ENCODE measurements at places on chromosomes 5 and 9.

- DNase-seq, result peak; percentile 42
Measured at GRCh38 chr5:119269061-119269944, 86.5 kb upstream of the TNFAIP8 start.

DNA sequence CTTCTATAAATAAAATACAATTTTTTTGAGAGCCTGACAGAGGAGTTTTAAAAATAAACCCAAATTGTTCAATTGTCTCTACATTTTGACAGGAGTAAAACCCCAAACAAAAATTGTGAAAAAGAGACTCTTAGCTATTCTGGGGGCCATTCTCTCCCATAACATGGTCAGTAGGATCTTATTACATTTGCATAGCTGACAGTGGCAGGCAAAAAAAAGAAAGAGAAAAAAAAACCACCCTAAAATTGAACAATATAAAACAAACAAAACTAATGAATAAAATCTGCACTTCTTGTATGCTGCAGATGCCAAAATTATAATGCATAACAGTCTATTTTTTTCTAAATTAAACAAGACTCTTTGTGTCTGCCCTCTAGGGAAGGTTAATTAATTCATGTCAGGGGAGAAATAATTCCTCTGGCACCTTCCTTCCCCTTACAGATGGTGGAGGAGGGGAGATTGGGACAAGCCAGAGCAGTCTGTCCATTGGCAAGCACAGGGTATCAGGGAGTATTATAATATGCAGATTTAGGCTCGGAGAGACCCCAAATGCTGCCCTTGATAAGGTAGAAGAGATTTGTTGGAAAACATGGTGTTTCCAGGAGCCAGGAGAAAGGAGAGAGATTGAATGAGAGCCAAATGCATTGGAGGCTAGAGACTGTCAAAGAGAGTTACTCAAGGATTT lies 79.7 kb upstream of the CDH6 start:
- DNase-seq, result no peak

- no peak for DNase-seq
Measured at GRCh38 chr9:97502222-97502983, 937 bp downstream of the TMOD1 start.

DNA sequence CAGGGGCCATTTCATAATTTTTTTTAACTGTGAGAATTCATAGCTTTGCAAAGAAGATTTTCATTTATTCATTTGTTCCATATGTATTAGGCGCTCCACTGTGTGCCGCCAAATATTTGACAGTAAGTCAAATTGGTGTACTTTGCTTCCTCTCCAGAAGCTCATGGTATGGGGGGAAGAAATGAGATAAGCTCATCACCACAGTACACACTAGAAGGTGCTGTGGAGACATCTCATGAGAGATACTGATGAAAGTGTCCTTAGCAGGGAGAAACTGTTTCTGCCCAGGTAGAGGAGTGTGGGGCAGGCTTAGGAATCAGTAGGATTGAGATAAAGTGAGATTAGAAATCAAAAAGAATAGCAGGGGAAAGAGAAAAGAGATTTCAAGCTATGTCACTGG lies 136.2 kb downstream of the CDH6 start:
- DNase-seq, result no peak

- DNase-seq, result peak; percentile 100
Measured at GRCh38 chr9:107274953-107275422, 8.1 kb upstream of the RAD23B start.

DNA sequence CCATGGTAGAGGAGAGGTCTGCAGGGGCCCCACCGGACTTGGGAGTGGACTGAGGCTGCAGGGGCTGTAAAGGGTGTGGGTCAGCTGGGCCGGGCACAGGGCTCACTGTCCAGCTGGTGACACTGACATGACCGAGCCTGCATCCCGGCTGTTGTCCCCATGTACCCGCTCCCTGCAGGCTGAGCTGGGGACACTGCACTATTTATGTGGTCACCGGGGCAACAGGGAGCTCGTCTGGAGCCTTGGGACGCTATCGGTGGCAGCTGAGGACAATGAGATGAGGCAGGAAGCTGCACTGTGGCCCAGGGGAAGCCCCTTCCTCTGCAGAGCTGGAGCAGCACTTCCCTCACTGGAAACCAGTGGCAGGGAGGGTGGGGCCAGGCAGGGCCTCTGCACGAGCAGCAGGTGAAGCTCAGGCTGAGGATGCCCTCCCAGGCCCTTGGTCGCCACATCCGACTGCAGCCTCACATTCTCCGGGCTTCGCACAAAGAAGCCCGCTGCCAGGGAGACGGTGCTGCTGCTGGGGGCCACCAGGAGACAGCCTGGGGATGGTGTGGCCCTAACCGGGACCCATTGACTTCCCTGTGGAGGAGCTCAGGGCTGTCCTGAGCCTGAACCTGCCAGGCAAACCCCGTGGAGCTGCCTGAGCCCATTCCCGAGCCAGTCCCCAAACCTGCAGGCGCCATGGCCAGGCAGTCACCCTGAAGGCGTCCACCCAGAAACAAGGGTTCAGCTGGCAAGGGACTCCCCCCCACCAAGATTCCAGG lies 26.4 kb downstream of the ZDHHC11B start:
- DNase-seq, result no peak

GRCh38 chr5:96716716-96717115 lies 54.5 kb downstream of the CAST start:
- no peak for DNase-seq

DNA sequence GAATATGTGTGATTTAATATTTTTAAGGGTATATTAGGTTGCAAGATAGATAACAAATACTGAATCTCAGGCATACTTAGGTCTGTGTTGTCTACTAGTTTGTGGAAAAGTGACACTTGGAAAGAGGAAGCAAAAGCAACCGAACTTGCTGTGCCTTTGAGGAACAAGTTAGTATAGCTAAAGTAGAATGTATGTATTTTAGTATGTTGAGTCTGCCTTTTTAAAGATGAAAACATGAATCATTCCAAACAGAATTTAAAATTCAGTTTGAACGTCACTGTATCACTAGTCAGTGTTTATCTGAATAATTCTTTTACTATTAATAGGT lies 12.9 kb downstream of the TLE4 start:
- DNase-seq, result no peak

DNA sequence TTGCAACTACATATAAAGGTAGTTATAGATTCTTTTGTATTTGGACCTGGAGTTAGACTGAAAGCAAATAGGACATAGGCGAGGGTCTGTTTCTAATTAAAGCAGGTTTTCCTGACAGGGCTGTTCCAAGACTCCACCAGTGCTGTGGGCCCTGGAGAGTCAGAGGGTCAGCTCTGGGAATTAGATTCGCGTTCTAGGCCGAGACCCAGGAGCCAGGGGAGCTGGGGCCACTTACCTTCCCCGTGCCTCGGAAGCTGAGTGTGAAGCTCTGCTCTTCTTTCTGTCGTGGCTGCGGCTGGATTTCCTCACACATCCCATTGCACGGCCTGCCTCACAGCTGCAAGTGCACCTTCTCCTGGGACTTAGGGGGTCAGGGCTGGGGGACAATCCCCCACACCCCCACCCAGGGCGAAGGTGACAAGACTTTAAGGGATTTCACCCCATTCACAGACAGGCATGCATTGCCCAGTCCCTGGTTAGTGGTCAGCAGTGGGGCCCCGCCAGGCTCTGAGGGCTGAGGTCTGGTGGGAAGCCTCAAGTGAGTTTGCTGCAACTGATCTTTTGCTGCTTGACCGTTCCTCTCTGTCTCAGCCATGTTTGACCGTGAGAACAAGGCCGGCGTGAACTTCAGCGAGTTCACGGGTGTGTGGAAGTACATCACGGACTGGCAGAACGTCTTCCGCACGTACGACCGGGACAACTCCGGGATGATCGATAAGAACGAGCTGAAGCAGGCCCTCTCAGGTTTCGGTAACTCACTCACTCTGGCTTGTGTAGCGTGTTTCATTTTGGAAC lies 15.3 kb upstream of the AHRR start:
- DNase-seq, result no peak

DNA sequence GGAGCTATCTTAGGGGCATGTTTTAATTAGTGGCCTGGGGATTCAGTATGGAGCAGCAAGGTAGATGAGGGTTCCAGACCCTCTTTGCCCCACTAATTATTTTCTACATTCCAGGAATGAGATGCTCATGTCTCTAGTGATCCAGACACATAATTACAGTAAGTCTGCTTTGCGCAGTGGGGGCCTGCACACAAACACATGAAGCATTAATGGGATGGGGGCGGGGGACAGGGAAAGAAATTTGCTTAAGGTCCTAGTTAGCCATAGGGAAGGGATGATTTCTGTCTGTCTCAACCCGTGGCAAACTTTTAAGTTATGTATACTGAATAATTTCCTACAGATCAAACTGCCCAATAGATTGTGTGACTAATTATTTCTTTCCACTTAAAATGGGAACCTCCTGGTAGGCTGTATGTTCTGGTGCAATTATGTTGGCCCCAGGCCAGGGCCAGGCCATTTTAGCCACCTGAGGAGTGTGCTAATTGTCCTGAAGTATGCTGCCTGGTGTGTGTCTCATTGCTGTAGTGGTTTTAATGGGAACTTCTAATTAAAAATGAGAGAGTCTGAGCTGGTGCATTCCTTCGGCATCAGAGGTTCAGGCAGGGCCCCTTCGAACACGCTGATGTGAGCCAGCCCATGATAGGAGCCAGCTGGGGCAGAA lies 134.4 kb downstream of the PTTG1 start:
- no peak for DNase-seq

DNA sequence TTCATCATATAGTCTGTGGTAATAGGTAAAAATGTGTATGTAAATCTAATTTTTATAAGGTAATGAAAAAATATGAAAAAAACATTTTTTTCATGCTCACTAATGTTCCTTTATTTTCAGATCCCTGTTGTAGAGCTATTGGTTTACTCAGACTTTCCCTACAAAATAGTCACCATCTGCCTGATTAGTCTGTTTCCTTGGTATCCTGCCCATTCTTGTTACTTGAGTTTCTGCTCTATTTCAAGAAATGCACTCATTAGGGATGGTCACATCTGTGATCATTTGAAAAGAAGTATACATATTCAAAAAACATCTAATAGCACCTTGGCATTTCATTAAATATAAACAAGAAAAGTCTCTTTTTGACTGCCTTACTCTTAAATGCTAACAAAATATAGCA lies 21.6 kb upstream of the RASA1 start:
- no peak for DNase-seq

DNA sequence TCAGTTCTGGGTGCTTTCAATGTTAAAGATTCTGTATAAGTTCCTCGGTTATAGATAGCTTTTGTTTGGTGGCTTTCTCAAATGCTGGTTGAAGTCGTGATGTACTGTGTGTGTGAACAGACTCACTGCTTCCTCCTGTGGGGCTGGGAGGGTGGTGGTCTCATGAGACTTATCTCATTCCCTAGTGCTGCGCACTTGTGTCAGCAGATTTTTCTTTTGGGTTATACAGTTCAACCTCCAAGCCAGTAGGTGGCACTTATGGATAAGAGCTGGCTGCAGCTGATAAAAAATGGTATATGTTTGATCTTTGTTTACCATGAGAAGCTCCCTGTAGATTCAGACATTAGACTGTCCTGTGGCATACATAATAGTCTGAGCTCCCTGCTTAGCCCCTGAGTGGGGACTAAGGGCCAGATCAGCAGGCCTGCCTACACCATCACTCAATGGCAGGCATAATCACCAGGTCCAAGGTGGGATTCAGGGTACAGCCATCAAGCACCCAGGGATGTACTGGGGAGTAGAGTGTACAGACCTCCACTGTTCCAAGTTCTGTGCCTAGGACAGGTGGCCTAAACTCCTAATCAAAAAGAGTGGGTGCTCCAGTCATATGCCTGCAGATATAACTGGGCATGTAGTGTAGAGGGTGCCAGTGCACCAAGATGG lies 174.2 kb downstream of the OXCT1 start:
- DNase-seq, result peak; percentile 8

- no peak for DNase-seq
Measured at GRCh38 chr9:102569436-102569835, 425.7 kb upstream of the CYLC2 start.

DNA sequence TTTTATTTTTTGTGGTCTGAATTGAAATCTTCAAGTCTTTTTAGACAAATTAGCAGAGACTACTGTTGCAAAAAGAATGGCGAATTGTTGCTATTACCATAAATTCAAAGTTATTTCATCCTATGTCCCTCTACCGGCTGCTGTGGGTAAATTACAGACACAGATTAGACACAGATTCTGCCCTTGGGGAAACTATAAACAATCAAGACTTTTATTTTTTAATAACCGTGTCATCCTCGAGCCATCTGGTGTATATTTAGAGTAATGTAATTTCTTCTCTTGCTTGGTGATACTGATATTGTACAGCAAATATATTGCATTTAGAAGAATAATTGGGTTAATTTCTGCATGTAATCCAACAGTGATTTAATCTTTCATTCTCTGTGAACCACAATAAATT lies 228.0 kb upstream of the ADAMTSL1 start:
- no peak for DNase-seq

DNA sequence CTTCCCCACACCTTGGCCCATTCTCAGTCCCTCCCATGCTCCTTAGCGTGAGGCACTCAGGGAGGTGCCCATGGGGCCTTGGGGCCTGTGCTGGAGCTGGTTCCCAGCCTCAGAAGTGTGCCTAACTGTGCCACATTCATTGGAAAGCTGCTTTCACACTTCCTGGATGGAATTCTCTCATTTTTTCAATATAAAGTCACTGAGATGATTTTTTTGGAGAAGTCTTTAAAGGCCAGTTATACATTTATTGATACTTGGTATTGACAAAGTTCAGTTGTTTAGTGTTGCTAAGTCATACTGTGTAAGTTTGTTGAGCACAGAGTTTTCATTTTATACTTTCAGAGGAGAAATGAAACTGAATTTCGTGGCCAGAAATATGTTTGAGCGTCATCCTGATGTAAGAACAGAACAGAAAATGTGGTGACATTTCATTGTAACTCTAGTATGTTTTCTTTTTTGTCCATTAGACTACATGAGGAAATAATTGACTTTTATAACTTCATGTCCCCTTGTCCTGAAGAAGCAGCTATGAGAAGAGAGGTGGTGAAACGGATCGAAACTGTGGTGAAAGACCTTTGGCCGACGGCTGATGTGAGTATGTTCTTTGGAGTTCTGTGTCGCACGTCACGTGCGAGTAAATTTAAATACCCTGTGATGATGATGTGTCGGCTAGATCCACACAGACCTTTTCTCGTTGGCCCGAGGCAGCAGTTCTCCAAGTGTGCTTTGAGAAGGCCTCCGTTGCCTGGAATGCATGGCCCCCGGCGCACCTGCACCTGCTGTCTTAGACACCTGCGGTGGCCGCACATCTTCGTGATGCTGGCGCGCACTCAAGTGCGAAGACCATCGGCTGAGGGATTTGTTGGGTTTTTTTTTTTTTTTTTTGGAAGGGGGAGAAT lies 24.1 kb downstream of the TENT4A start:
- no peak for DNase-seq

- DNase-seq, result peak; percentile 82
Measured at GRCh38 chr9:89603767-89604665, 796 bp upstream of the GADD45G start.

DNA sequence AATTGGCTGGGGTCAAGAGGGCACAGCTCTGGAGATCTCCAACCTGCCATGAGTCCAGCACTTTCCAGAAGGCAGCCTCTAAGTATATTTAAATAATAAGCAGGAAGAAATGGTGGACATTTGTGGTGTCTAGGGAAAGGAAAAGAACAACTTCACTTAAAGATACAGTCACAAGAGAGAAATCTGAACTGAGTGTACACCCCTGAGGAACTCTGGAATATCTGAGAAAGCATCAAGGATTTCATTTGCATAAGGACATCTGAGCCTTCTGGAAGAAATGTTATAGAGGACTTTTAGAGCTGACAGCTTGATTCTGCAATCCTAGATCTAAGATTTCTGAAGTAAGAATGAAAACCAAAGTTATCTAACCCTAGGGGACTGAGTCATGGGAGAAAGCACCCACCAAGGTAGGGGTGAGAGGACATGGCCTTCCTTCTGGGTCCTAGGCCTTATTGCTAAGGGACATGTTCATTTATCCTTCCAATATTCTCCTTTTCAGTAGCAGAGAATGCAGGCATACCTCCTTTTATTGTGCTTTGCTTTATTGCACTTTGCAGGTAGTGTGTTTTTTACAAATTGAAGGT lies 253.4 kb upstream of the SLC24A2 start:
- DNase-seq, result no peak

Data from A172 (cell line).